Left renal cortex interstitium (tissue), 4 donors: ENCODE measurements at places on chromosomes 6 and 20. TPM values are rescaled to one million over a fixed set of nuclear protein-coding genes. Genes with fewer than 3 reads are reported as not detected.

- DNase-seq: no peak
Observed at GRCh38 chr6:163531122-163531521, 116.6 kb downstream of the QKI start.

GRCh38 chr6:143322386-143322785 is 128.1 kb downstream of the ADAT2 start:
- DNase-seq: no peak

THEMIS gene
- polyA plus RNA-seq: 0.05 TPM

DNA sequence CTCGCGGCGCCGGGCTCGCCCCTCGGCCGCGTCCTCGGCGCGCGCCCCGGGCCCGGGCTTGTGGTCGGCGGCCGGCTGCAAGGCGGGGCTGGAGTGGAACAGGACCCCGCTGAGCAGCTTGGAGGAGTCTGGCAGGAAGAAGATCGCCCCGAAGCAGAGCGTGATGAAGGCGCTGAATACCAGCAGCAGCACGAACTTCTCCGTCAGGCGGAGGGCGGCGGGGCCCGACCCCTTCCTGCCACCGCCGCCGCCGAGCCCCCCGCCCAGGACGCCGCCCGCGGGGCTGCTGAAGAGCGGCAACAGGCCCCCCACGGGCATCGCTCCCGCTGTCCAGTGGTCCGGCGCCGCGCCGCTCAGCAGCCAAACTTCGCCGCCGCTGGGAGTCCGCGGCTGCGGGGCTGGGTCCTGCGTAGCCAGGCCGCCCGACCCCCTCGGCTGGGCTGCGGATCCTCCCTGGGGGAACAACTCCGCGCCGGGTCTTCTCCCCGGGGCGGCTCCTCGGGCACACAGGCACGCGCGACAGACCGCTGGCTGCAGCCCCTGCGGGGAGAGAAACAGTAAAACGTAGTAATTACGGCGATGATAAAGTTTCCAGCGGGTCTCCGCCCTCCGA is 707 bp downstream of the MAN1A1 start:
- no peak for DNase-seq

AKAP7 gene
- polyA plus RNA-seq: 13.3 TPM

GCNT2 gene
- polyA plus RNA-seq: 13.9 TPM

GRCh38 chr6:30194797-30195690 is 18.2 kb downstream of the TRIM26 start:
- DNase-seq: no peak

- no peak for DNase-seq
Observed at GRCh38 chr20:58585753-58586540, 65.1 kb upstream of the STX16 start.

DNA sequence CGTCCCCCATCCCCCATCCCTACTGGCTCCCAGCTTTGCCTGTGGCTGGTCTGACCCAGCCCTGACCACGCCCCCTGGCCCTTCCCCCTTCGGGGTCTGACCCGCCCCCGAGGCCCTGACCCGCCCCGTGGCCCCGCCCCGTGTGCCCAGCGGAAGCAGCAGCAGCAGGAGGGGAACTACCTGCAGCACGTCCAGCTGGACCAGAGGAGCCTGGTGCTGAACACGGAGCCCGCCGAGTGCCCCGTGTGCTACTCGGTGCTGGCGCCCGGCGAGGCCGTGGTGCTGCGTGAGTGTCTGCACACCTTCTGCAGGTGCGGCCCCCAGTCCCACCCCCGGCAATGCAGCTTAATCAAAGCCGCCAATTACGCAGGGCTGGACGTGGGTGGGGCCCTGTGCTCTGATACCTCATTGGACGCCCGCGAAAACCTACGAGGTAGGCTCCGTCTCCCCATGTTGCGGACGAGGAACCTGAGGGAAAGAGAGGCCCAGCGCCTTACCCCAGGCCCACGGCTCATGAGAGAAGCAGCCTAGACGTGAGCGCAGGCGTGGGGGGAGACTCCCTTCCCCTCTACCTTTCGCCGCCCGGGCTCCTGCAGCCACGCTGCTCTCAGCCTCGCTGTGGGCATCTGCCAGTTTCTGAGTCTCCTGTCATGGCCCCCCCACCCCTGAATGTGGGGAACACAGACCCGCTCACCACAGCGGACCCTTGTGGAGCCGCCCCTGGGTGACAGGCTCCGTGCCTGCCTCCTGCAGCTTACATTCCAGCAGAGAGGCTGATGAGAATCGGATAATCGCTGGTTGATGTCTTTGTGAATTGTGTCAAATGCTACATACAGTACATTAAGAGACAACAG is 12.8 kb downstream of the RBCK1 start:
- DNase-seq: no peak

- DNase-seq: no peak
Observed at GRCh38 chr6:139017227-139017626, 11.3 kb upstream of the ABRACL start.

GRCh38 chr6:106637717-106638341 is 8.5 kb downstream of the QRSL1 start:
- DNase-seq: no peak

DNA sequence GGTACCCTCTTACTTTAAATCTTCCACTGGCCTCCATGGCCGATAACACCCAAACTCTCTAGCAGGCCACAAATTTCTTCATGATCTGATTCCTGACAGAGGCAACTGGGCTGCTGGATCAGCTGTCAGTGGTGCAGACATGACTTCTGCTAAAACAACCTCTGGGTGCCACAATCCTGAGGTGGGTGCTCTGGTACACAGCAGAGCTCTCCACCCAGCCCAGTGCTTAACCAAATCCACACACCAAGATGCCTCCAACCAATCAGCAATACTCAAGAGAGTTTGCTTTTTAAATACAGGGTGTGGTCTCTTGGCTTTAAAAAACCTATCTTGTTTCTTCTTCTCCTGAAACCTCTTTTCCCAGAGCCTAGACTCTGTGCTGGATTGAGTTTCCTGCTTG is 126.6 kb upstream of the SPACA1 start:
- DNase-seq: no peak

GRCh38 chr20:23309781-23310180 is 40.8 kb upstream of the NXT1 start:
- no peak for DNase-seq

DYNLRB1 gene
- 206 TPM for polyA plus RNA-seq

GSTA1 gene
- 1.0 TPM for polyA plus RNA-seq

GRCh38 chr6:43962458-43962857 is 164.8 kb downstream of the MRPL14 start:
- DNase-seq: no peak

GRCh38 chr20:49510562-49511122 is 28.2 kb upstream of the KCNB1 start:
- DNase-seq: no peak

- DNase-seq: no peak
Observed at GRCh38 chr20:63664861-63665594, 6.9 kb downstream of the RTEL1 start.

ADTRP gene
- polyA plus RNA-seq: 2.3 TPM

GRCh38 chr6:72042088-72042487 is 155.7 kb downstream of the RIMS1 start:
- DNase-seq: no peak

DNA sequence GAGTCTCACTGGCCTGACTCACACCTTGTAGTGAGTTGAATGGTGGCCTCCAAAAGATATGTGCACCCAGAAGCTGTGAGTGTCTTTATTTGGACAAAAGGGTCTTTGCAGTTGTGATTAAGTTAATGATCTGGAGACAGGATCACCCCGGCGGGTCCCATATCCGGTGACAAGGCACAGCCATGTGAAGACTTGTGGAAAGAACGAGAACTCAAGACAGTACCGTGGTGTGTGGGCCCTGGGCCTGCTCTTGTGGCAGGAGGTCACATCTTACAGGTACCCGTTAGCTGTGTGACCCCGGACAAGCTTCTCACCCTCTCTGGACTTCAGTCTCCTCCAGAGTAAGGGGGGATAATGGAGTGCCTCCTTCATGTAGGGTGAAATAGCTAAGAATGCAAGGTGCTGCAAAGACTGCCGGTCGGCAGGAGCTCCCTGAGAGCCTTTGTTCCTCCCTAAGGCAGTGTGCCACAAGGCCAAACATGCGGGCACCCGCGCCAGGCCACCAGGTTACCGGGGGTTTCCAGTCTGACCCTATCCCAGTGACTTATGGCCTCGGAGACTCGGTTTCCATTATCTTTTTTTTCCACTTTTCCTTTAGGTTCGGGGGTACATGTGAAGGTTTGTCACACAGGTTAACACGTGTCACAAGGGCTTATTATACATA is 39.2 kb downstream of the CDH4 start:
- DNase-seq: no peak

CNPY3 gene
- 60.9 TPM for polyA plus RNA-seq

FAM110A gene
- polyA plus RNA-seq: 6.5 TPM

EMILIN3 gene
- 12.6 TPM for polyA plus RNA-seq

CALHM4 gene
- polyA plus RNA-seq: 0.46 TPM
